ENCODE measurements at places on chromosomes 4 and X.

DNA sequence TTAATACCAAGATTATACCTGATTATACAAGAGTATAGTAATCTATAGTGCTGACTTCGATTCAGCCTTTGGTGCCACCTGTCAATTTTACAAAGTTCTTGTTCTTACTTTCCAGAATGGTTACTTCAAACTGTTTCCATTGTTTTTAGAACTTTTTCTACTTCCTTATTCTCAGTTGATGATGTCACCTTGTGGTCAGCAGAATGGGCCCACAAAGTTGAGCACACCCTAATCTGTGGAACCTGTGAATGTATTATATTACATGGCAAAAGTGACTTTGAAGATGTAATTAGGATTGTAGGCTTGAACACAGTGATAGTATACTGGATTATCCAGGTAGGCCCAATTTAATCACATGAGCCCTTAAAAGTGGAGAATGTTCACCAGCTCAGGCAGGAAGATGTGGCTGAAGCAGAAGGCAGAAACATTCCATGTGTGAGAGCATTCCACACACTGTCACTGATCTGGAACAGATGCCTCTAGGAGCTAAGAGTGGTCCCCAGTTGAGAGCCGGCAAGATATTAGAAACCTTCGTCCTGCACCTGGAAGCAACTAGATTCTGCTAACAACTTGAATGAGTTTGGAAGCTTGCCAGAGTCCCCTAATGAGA is 6.3 kb upstream of the SGMS2 start:
- ATAC-seq = no peak

DNA sequence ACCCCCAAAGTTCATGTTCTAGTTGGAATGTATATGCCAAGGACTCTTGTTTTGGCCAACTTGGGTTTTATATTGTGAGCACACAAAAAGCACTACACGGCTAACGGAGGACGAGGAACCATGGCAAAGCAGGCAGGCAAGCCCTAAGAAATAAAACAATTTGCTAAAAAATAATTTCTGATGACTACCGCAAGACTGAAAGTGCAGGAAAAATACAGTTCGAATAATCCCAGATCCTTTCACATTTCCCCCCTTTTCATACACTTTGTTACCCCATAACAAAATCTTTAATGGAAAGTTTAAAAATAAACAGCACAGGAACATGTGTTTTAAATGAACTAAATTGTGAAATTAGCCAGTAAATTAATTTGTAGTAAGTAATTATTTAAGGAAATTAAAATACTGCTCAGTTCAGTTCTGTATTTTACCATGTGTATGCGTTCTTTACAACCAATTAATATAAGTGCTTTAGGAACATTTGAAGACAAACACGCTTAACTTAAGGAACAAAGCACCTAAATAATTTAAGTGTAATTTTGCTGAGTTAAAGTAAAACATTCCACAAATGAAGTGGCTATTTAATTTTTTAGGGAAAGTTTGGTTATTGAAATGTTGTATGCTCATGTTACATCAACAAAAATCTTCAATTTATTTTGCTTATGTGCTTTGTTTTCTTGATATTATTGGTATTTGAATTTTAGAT is 12.4 kb upstream of the PITX2 start:
- ATAC-seq = no peak

DNA sequence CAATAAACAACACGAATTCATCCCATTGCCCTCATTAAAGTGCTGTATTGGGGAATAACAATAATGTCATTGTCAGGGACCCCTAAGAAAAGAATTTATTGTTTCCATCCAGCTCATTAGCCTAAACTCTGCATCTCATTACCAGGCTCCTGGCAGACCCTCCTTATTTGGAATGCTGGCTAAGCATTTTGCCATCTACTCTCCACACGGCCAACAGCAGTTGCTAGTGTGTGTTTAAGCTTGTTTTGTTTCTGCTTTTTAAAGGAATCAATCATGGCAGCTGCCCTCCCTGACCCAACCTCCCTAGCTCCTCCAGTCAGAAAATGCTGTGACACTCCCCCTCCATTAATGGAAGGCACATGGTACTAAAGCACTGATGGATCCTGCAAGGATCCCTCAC is 43.5 kb downstream of the GATB start:
- no peak for ATAC-seq

DNA sequence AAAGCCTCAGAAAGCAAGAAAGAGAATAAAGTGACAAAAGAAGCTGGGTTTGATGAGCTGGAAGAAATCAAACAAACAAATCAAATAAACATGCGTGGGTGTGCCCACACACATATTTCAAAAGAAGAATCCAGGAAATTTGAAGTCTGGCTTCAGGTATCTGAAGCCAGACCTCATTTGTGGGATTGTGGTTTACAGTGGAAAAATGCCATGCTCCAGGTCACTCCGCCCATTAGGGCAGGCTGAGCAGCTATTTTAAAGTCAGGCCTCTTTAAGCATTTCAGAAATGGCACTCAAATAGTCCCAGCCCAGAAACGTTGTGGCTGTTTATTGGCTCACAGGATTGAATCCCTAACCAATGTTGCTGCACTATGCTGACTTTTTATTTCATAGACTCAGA is 226.1 kb upstream of the F9 start:
- no peak for ATAC-seq

DNA sequence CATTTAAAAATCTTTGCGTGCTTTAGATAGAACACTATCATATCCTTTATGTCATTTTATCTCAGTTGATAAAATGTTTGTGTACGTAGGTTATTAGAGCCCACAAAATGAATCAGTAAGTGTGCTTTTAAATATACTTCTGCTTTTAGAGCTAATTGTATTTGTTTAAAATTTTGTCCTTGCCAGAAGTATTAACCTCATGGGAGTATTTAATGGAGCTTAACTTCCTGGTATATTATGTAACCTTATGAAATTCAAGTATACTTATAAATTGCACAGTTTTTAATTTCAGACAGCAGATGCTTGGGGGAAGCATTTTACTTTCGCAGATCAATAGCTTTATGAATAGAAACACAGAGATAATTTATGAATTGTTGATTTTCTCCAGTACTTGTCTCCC is 90.2 kb downstream of the DIPK2B start:
- ATAC-seq = no peak

GRCh38 chr4:8643441-8643840 is 50.9 kb downstream of the CPZ start:
- no peak for ATAC-seq

DNA sequence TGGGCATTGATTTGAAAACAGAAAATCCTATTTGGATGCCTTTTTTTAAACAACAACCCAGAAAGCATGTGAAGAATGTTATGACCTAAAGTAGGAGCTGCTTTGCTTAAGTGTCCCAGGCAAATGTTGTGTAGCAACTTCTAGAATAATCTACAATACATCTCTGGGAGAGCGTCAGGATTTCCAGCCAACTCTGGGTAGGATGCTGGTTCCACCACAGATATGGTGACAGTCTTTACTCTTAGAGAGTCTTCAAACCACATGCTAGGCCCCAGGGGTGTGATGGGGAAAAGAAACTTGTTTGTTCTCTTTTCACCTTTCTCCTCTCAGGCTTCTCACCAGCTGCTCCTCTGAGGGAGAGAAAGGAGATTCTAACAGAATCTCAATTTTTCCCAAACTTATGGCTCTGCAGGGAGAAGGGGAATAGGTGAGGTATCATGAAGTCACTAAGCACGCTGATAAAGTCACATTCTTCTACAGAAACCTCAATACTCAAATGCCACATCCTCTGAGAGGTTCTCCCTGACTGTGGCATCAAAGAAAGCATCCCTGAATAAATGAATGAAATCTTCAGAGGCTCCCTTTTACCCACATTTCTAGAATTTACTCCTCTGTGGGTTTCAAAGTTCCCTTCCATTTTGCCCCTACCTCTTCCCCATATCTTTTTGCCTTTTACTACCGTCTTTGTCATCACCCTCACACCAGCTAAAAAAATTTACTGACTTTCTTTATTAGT is 171.6 kb upstream of the RAI2 start:
- ATAC-seq = no peak

- no peak for ATAC-seq
Measured at GRCh38 chrX:83077606-83078005, 430.5 kb upstream of the POU3F4 start.

DNA sequence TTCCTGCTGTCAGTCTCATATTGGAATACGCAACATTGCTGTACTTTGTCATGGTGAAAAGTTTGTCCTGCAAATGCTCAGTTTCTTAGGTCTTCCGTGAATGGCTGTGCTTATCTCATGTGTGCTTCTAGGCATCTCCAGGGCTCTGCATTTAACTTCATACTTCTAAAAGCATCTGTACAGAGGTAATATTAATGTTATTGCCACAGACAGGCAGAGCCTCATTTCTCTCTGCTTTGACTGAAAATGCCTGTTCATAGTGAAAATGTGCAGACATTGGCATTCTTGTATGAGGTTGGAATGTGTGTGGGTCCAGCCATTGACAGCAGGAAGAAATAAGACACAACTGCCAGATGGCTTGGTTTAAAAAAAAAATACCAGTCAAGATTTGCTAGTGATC is 140.1 kb upstream of the TTC29 start:
- ATAC-seq = no peak

- ATAC-seq = no peak
Measured at GRCh38 chr4:137359691-137360315, 172.5 kb downstream of the PCDH18 start.

DNA sequence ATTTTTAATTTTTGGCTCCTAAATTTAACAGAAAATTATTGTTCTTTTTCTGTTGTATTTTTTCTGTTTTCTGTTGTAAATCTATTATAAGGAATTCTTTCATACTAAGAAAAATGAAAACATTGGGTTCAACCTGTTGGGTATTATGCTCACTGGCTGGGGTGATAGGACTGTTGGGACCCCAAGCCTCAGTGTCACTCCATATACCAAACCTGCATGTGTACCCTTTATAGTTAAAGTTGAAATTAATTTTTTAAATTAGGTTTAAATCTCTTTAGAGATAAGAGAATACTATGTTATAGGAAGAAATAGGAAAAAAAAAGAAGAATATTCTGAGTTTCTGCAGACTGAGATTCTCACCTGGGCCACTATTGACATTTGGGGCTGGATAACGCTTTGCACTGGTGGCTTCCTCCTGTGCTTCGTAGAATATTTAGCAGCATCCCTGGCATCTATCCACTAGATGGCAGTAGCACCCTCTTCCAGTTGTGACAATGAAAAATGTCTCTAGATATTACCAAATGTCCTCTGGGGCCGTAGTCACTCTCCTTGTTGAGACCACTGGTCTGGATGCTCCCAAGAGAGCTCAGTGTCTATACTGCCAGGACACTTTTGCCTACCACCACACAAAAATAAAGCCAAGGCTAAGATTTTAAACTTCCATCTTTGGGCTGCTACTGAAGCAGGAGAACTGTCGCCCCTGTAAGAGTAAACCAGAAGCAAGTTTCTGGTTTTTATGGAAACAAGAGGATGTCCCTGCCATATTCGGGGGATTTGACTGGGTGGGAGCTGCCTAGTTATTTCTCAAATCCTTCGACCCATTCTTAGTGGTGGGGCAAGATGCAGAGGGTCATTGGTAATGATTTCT is 22.4 kb upstream of the CLTRN start:
- ATAC-seq = no peak

DNA sequence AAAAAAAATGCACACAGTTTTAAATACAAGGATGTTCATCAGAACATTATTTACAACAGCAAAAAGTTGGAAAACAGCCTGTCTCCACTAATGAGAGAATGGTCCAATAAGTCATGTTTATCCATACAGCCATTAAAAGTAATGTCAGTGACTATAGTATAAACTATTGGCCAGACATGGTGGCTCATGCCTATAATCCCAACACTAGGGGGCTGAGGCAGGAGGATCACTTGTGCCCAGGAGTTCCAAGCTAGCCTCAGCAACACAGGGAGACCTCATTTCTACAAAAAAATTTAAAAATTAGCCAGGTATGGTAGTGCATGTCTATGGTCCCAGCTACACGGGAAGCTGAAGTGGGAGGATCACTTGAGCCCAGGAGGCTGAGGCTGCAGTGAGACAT is 48.1 kb upstream of the IL13RA1 start:
- no peak for ATAC-seq

DNA sequence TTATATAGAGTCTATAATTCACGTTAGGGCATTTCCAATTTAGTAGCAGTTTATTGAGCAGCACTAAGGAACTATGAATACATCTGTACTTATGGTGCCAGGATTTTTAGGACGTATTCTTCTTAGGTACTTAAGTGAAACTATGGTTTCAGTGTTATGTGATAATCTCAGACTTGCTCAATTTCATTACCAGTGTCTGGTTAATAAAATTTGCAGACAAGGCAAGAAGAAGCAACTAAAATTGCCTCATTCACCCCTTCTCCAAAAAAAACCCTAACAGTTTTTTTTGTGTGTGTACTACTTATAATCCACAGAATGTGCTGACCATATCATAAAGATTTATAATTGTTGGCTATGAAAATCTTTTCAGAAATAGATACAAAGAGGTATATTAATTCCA is 6.0 kb upstream of the CXCL10 start:
- ATAC-seq = no peak

DNA sequence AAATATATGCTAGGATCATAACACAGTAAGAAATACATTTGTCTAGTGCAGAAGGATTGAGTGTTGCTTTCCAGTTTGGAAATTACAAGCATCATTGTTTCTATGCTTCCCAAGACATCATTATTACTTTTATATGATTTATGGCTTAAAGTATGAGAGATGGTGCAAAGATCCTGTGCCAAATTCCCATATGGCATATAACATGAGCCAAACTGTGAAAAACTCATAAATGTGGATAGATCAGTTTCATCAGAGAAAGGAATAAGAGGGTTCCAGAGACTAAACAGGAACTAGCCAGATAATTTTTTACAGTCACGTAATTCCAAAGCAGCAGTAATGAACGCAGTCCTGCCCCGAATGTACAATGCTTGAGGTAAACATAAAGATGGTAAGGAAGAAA is 126.3 kb downstream of the PRDM5 start:
- no peak for ATAC-seq

DNA sequence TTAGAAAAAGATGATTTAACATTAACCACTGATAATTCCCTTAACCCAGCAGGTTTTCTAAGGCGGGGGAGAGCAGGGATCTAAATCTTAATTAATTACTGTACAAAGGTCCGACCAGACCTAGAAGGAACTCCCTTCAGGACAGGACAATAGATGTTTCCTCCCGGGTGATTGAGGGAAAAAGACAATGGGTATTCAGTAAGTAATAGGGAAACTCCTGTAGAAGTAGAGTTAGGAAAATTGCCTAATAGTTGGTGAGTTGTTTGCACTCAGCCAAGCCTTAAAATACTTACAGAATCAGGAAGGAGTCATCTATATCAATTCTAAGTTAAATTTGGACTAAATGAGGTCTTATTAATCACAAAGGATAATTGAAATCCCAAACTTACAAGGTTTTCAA is 5.8 kb upstream of the SRD5A3 start:
- no peak for ATAC-seq

DNA sequence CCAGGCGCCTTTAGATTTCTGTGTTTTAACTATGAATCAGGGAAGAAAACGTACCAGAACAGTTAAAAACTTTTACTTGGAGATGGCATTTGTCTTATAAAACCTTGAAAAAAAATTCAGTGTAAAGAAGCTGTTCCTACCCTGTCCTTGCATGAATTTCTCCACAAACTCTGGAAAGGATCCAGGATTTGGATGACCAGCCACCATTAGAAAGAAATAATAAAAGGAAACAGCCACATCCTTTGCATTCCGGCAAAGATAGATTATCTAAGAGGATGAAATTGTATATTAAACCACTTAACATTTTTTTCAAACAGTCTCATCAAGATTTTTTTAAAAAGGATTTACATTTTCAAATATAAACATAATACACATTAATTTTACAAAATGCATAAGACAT is 10.6 kb downstream of the SULT1E1 start:
- ATAC-seq = no peak

All from stimulated activated memory B cell treated with anti-CD40 and anti-IgM and Interleukin-4, amounts not matched to agents 10 μg/mL and 1 μg/mL and 100 μg/mL, for 72 hours (primary cell).